Transverse colon (tissue), 4 donors: ENCODE measurements at places on chromosomes 4 and X. TPM values are rescaled to one million over a fixed set of nuclear protein-coding genes. Genes with fewer than 3 reads are reported as not detected.

DNA sequence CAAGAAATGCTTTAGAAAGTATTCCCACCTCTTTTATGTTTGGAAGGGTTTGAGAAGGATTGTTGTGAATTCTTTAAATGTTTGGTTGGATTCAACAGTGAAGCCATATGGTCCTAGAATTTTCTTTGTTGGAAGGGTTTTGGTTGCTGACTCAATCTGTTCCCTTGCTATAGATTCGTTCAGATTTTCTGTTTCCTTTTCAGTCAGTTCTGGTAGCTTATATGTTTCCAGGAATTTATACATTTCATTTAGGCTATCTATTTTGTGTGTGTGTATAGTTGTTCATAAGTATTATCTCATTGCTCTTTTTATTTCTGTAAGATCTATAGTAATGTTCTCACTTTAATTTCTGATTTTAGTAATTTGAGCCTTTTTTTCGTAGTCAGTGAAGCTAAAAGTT, 114.4 kb downstream of the MSN start:
- H3K4me3 ChIP-seq = no peak overlapping the region
- no peaks in the 10 kb centered on the region for H3K36me3 ChIP-seq
- H3K27me3 ChIP-seq = no peaks in the 10 kb centered on the region
- DNase-seq = no peak
- H3K4me1 ChIP-seq = no peaks in the 10 kb centered on the region

GRCh38 chr4:89101256-89102161, 9.8 kb upstream of the TIGD2 start:
- no peak overlapping the region for H3K4me3 ChIP-seq
- H3K36me3 ChIP-seq = no peaks in the 10 kb centered on the region
- no peak for DNase-seq
- no peaks in the 10 kb centered on the region for H3K27me3 ChIP-seq

Gene MSL3
- 11.9 TPM for total RNA-seq

DNA sequence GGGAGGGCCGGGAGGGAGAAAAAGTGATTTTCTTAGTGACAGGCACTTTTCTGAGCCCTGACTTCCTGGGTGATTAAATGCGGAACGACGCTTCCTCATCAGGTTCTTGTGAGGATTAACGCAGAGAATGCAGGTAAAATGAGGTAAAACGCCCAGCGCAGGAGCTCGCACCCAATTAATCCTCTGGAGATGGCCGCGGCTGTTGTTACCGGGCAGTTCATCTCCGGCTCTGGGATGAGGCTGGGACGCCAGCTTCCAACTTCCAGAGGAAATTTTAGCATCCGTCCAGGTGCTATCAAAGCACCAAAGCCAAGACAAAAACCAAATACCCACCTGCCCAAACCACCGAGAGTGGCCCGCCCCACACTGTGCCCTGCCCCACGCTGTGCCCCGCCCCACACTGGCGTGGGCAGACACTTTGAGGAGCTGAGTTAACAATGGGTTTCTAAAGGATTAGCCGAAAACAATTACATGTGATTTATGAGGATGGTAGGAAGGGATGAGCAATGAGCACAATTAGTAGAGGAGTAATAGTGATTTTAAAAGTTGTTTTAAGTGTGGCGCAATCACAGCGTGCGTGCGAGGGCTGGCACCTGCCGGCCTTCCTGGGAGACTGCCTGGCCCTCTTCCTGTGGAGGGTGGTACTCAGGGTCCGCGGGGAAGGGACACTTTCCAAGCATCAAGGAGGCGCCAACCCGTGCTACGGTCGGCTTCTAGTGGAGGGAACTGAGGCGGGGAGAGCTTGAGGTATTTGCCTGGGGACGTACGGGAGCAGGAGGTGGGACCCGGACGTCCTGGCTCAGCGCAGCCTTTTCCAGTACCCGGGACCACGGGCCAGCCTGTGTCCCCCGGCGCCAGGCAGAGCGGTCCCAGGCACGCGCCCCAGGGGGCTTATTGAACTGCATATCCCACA, 41.6 kb upstream of the ADRA2C start:
- peaks cover 80% of the 10 kb centered on the region for H3K27me3 ChIP-seq
- H3K36me3 ChIP-seq = no peaks in the 10 kb centered on the region
- H3K4me1 ChIP-seq = no peaks in the 10 kb centered on the region

DNA sequence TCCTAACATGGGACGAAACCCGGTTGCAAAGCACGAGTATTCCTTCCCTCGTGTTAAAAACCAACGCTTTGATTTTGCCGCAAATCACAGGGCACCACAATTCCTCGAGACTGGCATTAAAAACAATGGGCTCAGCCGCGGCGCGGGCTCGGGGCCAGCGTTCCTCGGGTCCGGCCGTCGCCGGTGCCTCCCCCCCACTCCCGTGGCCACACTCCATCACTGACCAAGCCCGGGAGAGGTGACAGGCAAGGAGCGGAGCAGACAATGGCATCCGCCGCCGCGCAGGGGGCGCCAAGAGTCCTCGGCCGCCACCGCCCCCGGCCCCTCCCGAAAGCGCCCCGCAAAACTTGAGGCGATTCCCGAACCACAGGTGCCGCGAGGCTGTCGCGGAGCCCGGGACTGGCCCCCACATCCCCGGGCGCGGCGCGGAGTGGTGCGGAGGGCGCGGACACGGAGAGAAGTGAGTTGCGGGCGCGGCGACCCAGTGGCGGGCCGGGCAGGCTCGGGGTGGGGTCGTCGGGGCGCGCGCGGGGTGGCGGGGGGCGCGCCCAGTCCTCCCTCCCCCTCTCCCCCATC, 445 bp downstream of the AP1S2 start:
- H3K36me3 ChIP-seq = no peaks in the 10 kb centered on the region
- peak overlapping the region; percentile 92 for H3K27ac ChIP-seq
- H3K4me3 ChIP-seq = peak overlapping the region; percentile 84
- peak; percentile 60 for DNase-seq
- no peaks in the 10 kb centered on the region for H3K27me3 ChIP-seq

GRCh38 chr4:39384563-39384962, 18.4 kb upstream of the RFC1 start:
- H3K27ac ChIP-seq = no peak overlapping the region
- H3K4me1 ChIP-seq = no peaks in the 10 kb centered on the region
- DNase-seq = no peak
- H3K27me3 ChIP-seq = no peaks in the 10 kb centered on the region
- H3K36me3 ChIP-seq = no peaks in the 10 kb centered on the region
- H3K4me3 ChIP-seq = no peak overlapping the region

Gene TMEM150C
- total RNA-seq = 6.6 TPM

Gene CSAG3
- not detected for total RNA-seq

DNA sequence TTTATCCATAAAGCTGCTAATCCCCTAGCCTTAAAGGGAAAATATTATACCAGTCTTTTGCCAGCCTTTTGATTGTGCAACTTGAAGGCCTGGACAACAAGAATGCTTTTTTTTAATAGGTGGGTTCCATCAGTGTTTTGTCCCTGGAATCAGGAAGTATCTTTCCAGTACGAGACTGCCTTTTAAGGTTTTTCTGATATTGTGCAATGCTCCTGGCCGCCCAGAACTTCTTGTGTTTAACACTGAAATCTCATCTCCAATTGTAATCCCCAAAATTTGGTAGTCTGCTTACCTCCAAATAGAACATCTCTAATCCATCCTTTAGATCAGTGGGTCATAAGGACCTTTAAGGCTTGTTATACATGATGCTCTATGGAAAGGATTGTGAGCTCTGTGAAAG, 256.7 kb downstream of the NAF1 start:
- H3K4me1 ChIP-seq = no peaks in the 10 kb centered on the region
- H3K36me3 ChIP-seq = no peaks in the 10 kb centered on the region
- no peaks in the 10 kb centered on the region for H3K27me3 ChIP-seq
- H3K4me3 ChIP-seq = no peak overlapping the region
- no peak for DNase-seq

GRCh38 chrX:10660171-10660570, 39.8 kb upstream of the MID1 start:
- no peaks in the 10 kb centered on the region for H3K4me1 ChIP-seq
- no peak overlapping the region for H3K4me3 ChIP-seq
- no peak for DNase-seq
- H3K27ac ChIP-seq = no peak overlapping the region
- H3K27me3 ChIP-seq = no peaks in the 10 kb centered on the region

DNA sequence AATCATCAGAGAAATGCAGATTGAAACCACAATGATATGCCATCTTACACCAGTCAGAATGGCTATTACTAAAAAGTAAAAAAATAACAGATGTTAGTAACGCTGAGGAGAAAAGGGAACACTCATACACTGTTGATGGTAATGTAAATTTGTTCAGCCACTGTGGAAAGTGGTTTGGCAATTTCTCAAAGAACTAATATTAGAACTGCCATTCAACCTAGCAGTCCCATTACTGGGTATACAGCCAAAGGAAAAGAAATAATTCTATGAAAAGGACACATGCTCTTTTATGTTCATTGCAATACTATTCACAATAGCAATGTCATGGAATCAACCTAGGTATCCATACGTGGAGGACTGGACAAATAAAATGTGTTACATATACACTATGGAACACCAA, 566.3 kb downstream of the STPG2 start:
- no peaks in the 10 kb centered on the region for H3K27me3 ChIP-seq
- H3K27ac ChIP-seq = no peak overlapping the region
- H3K4me3 ChIP-seq = no peak overlapping the region
- no peak for DNase-seq
- H3K4me1 ChIP-seq = no peaks in the 10 kb centered on the region

DNA sequence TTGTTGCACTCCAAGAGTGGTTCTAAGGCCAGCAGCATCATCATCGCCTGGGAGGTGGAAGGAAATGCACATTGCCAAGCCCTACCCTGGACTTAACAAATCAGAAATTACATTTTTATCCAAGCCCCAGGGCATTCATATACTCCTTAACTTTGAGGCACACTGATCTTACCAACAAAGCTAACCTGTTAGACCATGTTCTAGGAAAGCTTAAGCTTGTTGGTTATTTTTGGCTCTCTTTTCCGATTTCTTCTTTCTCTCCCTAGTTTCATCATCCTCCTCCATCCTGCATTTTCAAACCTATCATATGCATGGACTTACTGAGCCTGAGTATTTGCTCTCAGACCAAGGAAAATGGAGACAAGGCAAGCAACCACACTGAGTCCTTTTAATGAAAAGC, 133.4 kb downstream of the OPHN1 start:
- no peaks in the 10 kb centered on the region for H3K36me3 ChIP-seq
- H3K4me3 ChIP-seq = no peak overlapping the region
- no peaks in the 10 kb centered on the region for H3K27me3 ChIP-seq
- no peak for DNase-seq

DNA sequence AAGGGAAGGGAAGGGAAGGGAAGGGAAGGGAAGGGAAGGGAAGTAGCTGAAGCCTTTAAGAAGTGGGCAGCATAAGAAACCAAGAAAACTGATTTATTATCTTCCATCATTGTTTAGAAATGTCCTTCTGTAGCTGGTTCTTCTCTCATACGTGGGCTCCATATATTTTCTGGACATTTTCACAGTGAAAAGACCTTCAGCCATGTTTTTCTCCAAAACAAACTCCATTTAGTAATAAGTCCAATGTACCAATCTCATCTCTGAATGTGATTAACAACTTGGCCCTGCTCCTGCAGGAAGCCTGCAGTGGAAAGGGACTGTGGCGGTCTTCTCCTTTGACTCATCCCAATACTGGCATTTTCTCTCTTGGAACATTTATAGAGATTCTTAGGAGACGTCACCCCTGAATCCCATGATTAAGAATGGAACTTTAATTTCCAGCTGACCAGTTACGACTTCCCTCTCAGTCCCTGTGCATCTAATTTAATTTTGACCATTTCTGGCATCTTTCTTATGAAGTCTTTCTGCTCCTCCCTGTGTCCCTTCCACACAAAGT, 96.6 kb upstream of the GUCY1A1 start:
- no peaks in the 10 kb centered on the region for H3K27me3 ChIP-seq
- no peaks in the 10 kb centered on the region for H3K36me3 ChIP-seq
- H3K4me1 ChIP-seq = no peaks in the 10 kb centered on the region
- H3K27ac ChIP-seq = no peak overlapping the region
- no peak overlapping the region for H3K4me3 ChIP-seq

- H3K27me3 ChIP-seq = no peaks in the 10 kb centered on the region
- no peak for DNase-seq
- H3K4me3 ChIP-seq = no peak overlapping the region
- H3K4me1 ChIP-seq = no peaks in the 10 kb centered on the region
- no peak overlapping the region for H3K27ac ChIP-seq
- H3K36me3 ChIP-seq = no peaks in the 10 kb centered on the region
Measured at GRCh38 chr4:85759388-85759787, 284.4 kb downstream of the ARHGAP24 start.

Gene TIMM8A
- 5.2 TPM for total RNA-seq

DNA sequence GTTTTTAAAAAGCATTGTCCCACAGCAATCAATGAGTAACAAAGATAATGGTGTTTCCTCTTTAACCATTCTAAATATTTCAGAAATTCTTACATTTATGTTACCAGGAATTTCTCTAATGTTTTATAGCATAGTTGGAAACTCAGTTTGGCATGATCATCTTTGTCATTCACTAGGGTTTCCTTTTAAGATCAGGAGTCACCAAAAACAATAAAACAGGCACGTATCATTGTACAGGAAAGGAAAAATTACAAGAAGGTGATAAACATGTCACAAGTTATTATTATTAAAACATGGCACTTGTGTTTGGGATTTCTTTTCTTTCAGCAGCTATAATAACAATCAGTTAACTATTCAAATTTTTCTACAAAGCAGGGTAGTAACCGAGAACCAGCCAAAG, 84.0 kb downstream of the SLC10A7 start:
- no peak for DNase-seq
- peaks cover 8% of the 10 kb centered on the region for H3K4me1 ChIP-seq
- H3K4me3 ChIP-seq = no peak overlapping the region
- H3K36me3 ChIP-seq = no peaks in the 10 kb centered on the region
- no peaks in the 10 kb centered on the region for H3K27me3 ChIP-seq

DNA sequence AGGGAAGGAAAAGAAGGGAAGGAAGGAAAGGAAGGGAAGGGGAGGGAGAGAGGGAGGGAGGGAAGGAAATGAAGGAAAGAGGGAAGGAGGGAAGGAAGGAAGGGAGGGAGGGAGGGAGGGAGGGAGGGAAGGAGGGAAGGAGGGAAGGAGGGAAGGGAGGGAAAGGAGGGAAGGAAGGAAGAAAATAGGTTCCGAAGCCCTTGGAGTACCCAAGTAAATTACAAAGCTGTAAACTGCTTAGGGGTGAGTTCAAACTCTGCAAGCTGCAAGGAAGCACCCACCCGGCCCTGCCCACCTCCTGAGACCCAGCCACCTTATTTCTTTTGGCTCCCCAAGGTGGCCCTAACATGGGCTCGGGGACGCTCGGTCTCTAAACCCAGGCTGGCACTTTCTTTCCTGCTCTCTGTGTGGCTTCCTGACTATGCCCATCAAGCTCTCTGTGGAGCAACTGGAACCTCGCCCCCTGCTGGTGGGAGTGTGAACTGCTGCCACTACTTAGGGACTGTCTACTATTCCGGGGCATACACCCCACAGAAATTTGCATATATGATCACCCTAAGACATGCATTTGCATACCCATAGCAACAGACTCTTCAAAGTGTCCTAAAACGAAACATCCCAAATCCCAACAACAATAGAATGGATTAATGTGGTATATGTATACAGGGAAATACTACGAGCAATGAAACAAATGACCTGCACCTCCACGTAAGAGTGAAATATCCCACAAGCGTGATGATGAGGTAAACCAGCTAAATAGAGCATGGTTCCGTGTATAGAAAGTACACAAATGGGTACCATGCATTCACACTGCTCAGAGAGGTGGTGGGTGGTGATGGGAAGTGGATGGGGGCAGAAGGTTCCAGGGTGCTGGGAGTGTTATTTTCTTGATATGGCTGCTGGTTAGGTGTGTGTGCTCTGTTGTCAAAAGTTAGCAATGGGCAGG, 151.7 kb upstream of the TBL1X start:
- H3K27me3 ChIP-seq = no peaks in the 10 kb centered on the region
- H3K27ac ChIP-seq = no peak overlapping the region
- no peaks in the 10 kb centered on the region for H3K4me1 ChIP-seq
- DNase-seq = peak; percentile 67

- no peaks in the 10 kb centered on the region for H3K27me3 ChIP-seq
- H3K36me3 ChIP-seq = no peaks in the 10 kb centered on the region
- DNase-seq = peak; percentile 79
Measured at GRCh38 chr4:76704133-76704881, 193.6 kb downstream of the SOWAHB start.
